ENCODE measurements at places on chromosomes 3 and 15.

GRCh38 chr3:158773166-158773565, 28.7 kb upstream of the MFSD1 start:
- peak; percentile 22 for DNase-seq

- DNase-seq, result no peak
Measured at GRCh38 chr3:10723991-10724390, 92.0 kb upstream of the SLC6A11 start.

DNA sequence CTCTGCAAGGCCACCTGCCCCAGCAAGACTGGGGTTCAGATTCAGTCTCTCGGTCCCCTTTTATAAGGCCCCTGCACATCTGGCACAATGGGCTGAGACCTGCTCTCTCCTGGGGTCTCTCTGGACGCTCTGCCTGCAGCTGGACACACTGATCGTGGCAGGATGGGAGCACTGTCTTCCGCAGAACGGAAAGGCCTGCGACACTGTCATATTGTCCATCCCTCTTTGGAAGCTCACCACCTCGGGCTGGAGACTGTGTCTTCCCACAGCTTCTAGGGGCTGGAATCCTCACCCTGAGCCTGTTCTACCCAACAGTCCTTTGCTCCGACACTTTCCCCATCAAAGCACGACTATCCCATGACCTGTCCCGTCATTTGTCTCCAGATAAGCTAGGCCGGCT, 11.5 kb upstream of the IGDCC4 start:
- DNase-seq, result no peak

GRCh38 chr15:78075490-78076230, 1.9 kb downstream of the TBC1D2B start:
- DNase-seq, result no peak

GRCh38 chr15:74278207-74278606, 42.1 kb downstream of the CCDC33 start:
- DNase-seq, result no peak

DNA sequence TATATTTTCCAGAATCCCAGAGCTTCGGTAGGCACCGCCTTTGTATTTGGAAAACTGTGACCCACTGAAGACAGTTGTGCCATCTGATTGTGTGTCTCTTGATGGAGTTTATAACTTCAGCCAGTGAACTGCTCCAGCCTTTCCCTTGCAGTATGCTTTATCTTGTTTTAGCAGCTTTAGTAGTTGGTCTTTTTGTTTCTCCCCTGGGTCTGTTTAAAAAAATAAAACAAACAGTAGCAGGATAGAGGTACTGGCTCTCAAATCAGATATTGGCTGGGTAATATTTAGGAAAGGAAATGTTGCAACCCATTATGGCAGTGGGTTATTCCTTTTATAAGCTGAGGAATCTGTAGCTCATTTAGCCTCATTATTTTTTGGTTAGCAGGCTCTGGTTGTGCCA, 151.5 kb upstream of the BFSP2 start:
- DNase-seq, result peak; percentile 30

GRCh38 chr15:66961407-66961884, 104.0 kb upstream of the SMAD3 start:
- peak; percentile 31 for DNase-seq

DNA sequence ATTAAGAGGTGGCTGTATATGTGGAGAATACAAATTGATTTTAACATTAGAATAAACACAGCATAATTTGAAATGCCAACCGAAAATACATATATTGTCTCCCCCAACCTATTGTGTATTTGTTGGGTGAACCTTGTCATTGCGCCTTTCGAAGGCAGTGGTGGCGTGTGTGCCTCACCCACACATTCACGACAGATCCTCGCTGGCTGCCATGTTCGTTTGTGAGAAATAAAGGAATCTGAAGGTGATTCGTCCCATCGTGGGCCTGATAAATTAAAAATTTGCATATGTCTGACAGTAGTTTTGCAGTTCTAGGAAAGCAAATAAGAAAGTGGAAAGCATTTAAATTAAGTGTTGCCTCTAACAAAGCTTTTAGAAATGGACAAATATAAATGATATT, 222.8 kb upstream of the TOPAZ1 start:
- DNase-seq, result no peak

- no peak for DNase-seq
Measured at GRCh38 chr3:136209921-136210320, 13.8 kb upstream of the MSL2 start.

DNA sequence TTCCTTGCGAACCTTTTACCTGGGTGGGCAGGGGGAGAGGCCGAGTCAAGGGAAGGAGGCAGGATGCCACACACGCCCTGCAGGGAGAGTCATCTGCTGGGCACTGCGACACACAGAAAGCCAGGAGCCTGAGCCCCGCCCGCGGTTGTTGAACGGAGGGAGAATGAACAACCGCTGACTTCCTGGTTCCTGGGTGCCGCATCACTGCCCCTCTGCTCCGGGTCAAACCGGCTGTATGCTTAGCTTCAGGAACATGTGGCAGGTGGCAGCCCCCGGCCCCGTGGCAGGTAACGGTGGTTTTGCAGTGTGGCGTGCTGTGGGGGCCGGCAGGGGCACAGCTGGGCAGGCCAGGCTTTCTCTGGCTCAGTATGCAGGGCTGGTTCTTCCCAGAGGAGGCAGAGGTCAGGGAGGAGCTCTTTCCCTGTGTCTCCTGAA, 33.4 kb downstream of the APBA2 start:
- no peak for DNase-seq

DNA sequence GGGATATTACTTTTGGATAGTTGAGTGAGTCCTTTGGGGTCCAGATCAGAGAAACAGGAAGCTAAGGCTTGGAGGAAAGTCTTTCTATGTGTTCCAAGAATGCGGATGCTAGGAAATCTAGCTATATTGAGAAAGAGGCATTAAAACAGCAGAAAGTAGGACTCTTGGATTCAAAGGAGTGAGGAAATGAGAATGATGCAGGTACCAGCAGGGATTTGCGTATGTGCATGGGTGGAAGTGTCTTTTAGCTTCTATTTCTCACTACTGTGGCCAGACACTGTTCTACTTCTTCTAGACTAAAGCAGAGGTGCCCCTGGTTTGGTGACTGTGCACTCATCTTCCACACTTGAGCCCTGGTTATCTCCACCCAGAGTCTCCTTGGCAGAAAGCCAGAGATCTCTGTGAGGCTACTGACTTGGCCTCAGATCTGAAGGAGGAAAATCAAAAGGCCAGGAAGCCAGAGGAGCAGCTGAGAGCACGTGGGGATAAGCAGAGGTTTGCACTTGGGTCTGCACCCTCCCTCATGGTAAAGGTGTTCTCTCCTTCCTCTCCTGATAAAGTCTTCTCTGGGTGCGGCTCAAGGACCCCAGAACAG, 44.3 kb downstream of the ATP2B2 start:
- peak; percentile 12 for DNase-seq

- DNase-seq, result peak; percentile 37
Measured at GRCh38 chr15:65532738-65533051, 2.4 kb downstream of the HACD3 start.

DNA sequence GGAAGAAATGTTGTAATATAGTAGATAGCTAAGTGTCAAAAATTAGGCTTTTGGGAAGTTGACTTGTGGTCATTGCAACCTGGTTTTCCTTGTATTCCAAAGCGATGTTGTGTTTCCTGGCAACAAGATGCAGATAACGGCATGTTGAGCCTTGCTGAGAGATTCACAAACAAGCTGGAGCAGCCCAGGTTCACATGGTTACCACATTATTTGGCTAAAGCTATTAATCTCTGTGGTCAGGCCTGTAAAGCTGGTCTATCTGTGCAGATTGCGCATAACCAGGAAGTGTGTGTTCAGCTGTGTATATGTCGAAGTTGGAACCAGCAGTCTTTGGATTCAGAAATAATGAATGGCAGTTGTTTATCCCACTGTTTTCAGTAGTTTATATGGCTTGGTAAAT, 6.6 kb downstream of the TIPARP start:
- DNase-seq, result peak; percentile 30

GRCh38 chr15:73727330-73727976, 25.7 kb downstream of the INSYN1 start:
- no peak for DNase-seq

GRCh38 chr3:126284258-126284904, 72.8 kb downstream of the KLF15 start:
- no peak for DNase-seq
